Stimulated activated CD4-positive, alpha-beta T cell treated with anti-CD3 and anti-CD28 coated beads, Interleukin-1b, Interleukin-23, amount 100 ng/mL, for 48 hours (primary cell): ENCODE measurements at places on chromosomes 13 and 19.

DNA sequence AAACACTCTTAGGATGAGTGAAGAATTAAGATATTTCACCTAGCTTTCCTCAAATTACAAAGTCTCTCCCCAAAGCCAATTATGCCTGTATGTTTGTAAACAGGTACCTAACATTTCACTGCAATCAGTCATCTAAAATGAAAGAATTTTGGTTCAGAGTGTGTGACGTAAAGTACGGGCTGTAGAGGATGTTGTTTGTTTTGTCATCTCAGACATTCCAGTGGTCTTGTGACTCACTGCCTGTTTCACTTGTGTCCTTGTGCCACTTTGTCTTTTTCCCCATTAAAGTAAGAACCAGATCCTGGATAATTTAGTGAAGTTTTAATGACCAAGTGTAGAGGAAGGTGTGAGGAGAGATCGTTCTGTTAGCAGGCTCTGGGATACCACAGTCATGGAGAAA is 28.6 kb upstream of the EID2 start:
- DNase-seq = no peak

DNA sequence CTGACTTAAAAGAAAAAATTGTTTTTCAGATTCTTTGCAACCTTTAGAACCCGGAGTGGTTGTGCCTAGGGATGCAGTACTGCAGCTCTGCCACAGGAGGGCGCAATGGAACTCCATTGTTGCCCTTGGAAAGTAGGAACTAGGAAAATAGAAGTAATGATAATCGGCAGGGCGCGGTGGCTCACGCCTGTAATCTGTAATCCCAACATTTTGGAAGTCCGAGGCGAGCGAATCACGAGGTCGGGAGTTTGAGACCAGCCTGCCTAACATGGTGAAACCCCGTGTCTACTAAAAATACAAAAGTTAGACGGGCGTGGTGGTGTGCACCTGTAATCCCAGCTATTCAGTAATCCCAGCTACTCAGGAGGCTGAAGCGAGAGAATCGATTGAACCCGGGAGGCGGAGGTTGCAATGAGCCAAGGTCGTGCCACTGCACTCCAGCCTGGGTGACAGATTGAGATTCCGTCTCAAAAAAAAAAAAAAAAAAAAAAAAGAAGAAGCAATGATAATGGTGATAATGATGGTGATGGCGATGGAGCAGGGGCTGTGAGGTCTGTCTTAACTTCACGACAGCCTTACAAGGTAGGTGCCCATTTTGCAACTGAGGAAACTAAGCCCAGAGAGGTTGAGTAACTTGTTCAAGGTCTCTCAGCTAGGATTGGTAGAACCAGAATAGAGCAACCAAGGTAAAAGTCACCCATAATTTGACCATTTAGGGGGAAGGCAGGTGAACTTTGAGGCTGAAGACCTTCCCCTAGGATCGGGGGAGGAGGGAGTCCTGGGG is 5.5 kb upstream of the ADAMTS10 start:
- DNase-seq = peak; percentile 62

DNA sequence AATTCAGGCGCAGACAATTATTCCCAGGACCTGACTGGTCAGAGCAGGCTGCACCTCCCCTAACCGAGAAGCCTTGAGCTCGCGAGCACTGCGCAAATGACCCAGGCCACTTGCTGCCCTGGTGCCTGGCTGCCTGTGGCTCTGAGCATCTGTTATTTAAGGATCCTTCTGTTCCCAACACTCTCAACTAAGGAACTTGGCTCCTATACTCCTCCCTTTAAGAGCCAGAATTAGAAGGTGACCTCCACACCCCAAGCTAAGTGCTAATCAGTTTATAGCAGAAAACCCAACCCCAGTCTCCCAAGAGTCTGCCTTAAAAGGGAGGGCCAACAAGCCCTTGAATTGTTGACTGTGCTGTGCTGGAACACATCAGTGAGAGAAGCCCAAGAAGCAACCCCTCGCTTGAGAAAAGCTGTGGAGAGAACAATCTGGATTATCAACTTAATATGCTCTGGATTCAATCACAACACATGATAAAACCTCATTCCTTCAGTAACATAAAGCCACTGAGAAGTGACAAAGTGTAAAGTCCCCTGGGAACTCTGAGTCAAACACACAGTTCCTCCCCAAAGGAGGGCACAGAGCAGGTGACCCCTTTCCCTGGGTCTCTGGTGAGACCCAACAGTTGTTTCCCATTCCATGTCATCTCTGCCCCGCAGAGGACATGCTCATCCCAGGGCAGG is 14.6 kb downstream of the AKAP8L start:
- DNase-seq = no peak

GRCh38 chr13:106099765-106100164 is 435.7 kb downstream of the EFNB2 start:
- DNase-seq = no peak

- DNase-seq = no peak
Observed at GRCh38 chr19:29527500-29528328, 1.9 kb downstream of the VSTM2B start.

- peak; percentile 99 for DNase-seq
Observed at GRCh38 chr19:49877879-49878743, 609 bp downstream of the TBC1D17 start.

DNA sequence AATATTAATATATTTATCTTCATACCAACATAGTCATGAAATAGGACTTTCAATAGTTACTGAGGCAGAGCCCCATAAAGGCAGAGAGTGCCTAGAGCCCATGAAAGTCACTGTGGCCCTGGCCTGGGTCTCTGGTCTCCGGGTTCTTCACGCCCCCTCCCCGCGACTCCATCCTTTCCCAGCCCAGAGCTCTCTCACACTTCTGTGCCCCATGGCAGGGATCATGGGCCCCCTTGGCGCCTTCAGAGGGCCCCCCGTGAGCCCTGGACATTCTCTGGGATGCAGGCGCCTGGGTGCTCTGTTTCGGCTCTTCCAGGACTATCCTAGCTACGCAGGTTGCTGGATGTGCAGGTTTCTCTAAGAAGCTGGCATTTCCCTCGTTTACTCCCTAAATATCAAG is 228.4 kb downstream of the TEX29 start:
- no peak for DNase-seq

DNA sequence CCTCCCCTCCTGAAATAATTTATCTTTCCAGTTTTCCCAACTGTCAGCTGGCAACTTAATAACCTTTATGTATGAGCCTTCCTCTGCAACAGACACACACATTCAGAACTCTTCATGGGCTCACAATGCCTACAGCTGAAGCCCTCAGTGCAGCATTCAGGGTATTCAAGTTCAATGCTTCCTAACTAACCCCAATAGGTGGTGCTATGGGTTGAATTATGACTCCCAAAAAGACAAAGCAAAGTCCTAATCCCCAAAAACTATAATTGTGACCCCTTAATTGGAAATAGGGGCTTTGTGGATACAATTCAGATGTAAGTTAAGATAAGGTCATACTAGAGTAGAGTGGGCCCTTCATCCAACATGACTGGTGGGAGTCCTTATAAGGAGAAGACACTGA is 202.2 kb downstream of the SUCLA2 start:
- no peak for DNase-seq

DNA sequence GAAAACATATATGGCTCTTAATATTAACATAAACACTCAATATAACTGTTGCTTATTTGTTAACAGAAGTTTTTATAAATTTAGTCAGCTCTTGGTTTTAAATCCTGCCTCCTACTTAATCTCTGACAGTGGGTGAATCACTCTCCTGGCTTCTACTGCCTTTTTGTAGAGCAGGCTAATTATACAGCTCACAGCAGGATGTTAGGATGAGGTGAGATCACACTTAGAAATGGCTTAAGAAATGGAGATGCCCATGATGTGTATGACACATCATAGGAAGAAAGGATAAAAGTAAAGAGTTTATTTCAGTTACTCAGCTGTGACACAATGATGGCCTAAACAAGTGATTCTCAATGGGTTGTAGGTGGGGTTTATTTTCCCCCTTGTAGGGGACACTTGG is 345.6 kb downstream of the SPRY2 start:
- no peak for DNase-seq

DNA sequence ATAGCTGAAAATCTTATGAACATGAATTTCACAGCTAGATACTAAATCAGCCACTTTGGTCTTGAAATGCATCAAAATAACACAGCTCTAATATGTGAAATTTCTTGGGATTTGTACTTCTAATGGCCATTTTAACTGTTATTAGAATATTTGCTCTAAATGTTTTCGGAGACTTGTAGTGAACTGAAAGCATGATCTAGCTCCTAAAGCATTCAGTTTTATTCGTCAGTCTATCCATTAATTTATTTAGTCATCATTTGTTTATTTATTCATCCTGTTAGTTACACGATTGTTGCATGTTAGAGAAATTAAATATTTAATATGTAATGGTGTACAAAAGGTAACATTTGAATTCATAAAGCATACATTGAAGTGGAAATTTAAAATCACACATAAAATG is 1132.7 kb downstream of the SLITRK1 start:
- no peak for DNase-seq

DNA sequence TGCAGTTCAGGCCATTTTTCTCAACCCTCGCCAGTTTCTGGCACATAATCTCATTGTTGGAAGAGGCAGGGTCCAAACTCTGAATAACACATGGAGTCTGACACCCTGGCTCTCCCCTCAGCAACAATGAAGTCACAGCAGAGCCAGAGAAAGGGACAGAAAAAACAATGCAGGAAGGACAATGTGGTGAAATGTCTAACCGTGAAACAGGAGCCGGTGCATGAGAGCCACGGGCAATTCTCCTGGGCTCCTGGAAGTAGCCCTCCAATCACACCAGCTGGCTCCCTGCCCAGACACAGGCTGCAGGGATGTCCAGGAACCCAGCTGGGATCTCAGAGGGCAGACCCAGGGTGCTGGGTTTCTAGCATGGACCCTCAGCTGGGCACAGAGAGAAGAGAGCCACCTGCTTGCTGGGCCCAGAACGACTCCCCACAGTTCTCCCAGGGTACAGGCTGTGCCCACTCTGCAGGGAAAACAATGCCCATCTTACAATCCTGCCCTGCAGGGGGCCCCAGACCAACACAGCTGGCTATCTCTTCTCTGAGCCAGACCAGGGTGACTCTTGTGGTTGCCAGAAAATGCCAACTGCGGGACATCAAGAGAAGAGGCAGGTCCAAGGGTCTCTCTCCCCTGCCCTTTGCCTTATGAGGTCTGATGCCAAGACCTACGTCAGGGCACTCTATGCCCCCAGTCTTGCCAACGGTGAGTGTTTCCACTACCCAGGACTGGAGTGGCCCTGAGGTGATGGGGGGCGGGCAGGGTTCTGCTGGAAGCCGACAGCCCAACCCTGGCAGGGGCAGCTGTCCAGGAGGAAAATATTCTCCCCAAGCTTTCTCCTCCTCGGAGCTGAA is 64.5 kb downstream of the CEBPG start:
- no peak for DNase-seq

GRCh38 chr13:74523057-74523456 is 388.9 kb upstream of the KLF12 start:
- no peak for DNase-seq

GRCh38 chr13:58324161-58324560 is 692.6 kb downstream of the PCDH17 start:
- DNase-seq = no peak

DNA sequence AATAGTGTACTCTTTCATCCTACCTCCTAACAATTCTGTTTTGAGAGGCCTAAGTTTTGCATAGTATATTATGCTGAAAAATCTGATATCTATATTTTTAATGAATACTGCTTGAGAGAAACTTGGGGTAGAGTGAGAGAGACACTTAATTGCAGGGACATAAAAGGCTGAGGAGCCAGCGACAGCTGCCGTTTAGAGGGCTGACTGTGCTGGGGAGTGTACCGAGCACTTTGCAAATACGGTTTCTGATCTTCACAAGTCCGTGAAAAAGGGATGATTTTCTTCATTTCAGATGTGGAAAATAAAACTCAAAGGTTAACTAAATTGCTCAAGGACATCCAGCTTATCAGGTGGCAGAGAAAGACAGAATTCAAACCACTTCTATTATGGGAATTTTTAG is 97.4 kb downstream of the CAB39L start:
- DNase-seq = no peak

DNA sequence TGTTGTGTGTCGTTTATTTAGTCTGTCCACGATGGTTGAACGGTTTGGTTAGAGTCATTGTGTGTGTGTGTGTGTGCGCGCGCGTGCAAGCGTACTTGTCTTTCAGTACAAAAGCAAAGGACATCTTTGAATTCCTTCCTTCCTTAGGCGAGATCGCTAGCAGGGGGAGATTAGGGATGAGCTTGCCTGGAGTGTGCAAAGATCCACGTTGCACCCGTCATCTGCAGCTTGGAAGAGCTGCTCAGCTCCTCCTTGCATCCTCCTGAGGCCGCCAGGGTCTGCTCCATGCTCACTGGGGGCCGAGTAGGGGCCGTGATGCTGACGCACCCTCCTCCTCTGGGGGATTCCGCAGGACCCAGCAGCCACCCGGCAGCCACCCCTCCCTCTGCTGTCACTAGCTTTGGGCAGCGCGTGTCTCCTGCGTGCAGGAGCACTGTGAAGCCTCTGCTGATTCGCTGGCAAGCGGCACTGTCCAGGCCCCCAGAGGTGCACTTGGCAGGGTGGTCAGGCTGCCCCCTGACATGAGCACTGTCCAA is 137.3 kb downstream of the KDM4B start:
- no peak for DNase-seq

GRCh38 chr19:42152910-42153671 is 20.8 kb upstream of the POU2F2 start:
- no peak for DNase-seq

GRCh38 chr19:28884786-28885476 is 328.0 kb downstream of the UQCRFS1 start:
- no peak for DNase-seq

- no peak for DNase-seq
Observed at GRCh38 chr13:26882731-26883130, 122.1 kb upstream of the GPR12 start.

DNA sequence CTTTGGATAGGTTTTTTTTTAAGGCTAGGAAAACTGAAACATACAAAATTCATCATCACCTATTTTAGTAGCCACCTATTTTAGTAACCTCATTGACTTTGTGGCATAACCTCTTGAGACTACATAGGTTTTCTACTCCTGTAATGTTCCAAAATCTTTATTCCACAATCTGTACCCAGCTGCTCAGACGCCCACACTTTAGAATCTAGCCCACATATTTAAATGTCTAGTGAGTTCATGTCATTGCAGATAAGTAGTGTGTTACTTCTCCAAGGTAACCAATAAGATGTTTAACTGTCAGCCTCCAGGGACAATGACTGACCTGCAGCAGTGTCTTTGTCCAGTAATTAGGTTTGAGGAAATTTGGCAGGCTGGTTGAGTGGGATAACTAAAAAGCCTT is 330.2 kb downstream of the MZT1 start:
- no peak for DNase-seq
